Ovary (tissue), 10 donors: ENCODE measurements at places on chromosomes 6 and 20. TPM values are rescaled to one million over a fixed set of nuclear protein-coding genes. Genes with fewer than 3 reads are reported as not detected.

DNA sequence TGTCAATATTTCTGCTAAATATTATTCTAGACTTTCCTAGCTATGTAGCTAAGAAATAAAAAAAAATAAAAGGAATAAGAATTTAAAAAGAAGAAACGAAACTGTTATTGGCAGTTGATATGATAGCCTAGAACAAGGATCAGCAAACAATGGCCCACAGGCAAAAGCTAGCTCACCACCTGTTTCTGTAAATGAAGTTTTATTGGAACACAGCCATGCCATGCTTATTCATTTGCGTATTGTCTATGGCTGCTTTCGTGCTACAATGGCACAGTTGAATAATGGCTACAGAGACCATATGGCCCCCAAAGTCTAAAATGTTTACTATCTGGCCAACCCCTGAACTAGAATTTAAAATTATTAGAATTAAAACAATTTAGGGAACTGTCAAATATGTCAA is 952.6 kb upstream of the MAP3K7 start:
- no peak for DNase-seq

GRCh38 chr20:61690150-61690549 is 375.5 kb downstream of the TAF4 start:
- DNase-seq, result no peak

The BFSP1 gene
- 1.2 TPM for total RNA-seq

The SNAP25 gene
- 13.0 TPM for total RNA-seq

The HEY2 gene
- total RNA-seq, result 4.1 TPM

- no peak for DNase-seq
Observed at GRCh38 chr6:96304997-96305396, 216.6 kb upstream of the UFL1 start.

The LSM2 gene
- 47.6 TPM for total RNA-seq

The MUCL3 gene
- under 0.01 TPM for total RNA-seq

The OR2B6 gene
- total RNA-seq, result not detected

DNA sequence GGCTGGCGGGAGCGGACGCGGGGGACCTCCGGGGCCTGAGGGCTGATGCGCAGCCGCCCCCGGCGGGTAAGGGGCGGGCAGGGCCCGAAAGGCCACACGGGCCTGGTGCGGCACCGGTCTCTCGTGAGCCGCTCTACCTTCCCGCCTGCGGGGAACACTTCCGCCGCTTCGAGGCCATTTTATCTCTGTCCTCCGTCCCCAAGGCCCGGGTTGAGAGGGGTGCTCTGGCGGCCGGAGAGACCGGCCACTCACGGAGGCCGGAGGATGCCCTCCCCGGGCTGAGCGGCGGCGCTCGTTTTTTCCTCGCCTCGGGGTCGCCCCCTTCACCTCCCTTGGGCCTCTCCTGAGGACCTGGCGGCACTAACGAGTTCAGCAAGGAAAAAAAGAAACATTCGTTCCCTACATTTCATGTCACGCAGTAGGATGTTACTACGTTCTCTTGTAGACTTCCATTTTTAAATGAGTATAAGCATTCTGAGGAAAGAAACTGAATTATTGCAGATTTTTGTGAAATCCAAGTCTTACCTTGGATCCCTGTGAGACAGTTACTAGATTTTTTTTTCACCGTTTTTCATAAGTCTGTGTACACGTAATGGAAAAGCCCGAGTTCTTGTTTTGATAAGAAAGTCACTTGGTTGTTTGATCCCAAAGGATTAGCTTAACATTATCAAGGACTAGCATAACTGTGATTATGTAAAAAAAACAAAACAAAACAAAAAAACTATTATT is 575 bp downstream of the WTAP start:
- DNase-seq, result no peak

GRCh38 chr6:145204301-145204700 is 531.0 kb downstream of the EPM2A start:
- no peak for DNase-seq

DNA sequence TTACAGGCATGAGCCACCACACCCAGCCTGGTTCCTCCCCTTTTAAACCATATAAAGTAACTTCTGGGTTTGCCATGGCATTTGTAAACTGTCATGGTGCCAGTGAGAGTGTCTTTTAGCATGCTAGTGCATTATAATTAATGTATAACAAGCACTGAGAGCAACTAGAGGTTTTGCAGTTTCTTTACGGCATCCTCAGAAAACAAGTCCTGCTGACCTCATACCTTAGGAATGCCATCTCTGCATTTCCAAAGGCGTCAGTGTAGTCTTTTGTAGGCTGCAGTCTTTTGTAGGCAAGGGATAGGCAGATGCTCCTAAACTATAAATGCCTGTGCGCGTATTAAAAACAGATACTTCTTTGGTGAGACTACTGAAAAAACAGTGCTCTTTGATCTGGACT is 75.0 kb upstream of the EZR start:
- no peak for DNase-seq

The FBXO5 gene
- total RNA-seq, result 5.3 TPM

DNA sequence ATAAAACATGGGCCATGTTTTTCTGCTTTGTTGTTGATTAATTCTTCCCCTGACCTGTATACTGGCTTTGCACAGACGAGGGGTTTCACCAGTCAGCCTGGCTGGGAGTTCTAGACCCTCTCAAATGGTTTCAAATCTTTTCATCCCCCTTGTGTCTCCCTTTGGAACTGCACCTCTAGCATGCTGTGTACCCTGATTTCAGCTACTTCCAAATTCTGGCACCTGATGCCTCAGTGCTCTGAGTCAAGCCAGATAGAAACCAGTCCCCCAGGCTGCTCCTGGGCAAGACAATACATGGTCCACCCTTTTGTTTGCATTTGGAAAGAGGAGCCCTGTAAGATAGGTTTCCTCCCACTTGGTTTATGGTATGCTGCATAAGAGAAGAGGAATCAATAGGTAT is 290.2 kb downstream of the BTBD3 start:
- DNase-seq, result no peak

DNA sequence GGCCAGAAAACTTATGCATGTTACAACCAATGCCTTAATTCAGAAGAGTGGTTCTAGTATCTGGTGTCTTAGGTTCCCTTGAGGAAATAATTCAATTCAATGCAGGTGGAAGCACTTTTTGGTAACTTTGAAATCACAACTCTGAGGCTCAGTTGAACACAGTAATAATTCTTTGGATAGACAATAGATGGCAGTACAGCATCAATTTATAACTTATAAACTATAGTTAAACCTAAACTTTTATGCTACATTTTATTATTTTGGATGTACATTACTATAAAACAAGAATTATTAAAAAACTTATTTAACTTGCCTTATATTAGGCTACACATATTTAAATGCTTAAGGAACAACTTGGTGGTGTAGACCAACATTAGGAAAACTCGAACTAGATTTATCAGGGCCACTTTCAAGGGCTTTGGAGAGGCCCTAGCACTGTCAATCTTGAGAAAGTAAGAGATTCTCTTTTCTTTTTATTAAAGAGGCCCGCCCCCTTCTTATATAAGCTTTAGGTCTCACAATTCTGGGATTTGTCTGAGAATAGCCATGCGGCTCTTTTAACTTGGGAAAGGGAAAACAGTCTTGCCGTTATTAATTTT is 85.9 kb downstream of the CRYBG1 start:
- DNase-seq, result no peak

The CNR1 gene
- total RNA-seq, result 1.3 TPM
